ENCODE measurements at places on chromosomes 5 and 9.
A peak's percentile ranks its signal among the peaks of the same experiment; 100 is the strongest.

- no peak for DNase-seq
These were observed 1183.0 kb downstream of the MAT2B start for GRCh38 chr5:164688437-164688836.

DNA sequence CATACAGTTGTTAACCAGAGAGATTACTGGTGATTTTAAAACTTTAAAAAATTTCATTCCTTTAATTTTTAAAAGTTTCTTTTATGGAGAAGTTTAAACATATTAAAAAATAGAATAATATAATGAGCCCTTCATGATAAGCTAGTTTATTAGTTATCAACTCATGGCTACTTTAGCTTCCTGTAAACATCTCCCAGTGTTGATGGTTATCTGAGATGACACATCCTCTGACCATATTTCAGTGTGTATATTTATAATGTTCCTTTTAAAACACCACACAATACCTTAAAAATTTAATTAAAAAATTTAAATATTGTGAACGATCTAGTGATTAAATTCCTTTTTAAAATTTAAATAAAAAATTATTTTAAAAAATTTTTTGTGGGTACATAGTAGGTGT is 74.1 kb downstream of the IPO11 start:
- no peak for DNase-seq

- DNase-seq = no peak
These were observed 10.9 kb upstream of the PCDHB1 start for GRCh38 chr5:141040093-141040770.

DNA sequence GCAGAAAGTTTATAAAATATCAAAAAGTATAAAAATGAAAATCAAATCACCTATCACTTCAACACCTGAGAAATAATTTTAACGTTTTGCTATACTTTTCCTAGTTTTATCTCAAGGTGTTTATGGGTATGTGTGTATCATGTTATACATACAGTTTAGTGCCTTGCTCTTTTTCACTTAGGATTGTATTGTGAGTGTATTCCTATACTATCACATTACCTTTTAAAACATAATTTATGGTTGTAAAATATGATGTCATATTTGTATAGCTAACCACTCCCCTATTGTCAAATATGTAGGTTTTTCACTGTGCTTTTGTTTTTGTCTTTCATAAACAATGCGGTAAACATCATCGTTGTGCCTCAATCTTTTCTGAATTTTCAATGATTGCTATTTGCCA is 479.9 kb downstream of the SPOCK1 start:
- no peak for DNase-seq

DNA sequence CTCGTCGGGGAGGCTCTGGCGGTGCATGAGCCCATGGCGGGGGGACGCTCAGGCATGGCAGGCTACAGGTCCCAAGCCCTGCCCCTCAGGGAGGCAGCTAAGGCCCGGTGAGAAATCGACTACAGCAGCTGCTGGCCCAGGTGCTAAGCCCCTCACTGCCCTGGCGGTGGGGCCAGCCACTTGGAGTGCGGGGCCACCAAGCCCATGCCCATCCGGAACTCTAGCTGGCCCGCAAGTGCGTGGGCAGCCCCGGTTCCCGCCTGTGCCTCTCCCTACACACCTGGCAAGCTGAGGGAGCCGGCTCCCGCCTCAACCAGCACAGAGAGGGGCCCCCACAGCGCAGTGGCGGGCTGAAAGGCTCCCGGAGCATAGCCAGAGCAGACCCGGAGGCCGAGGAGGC is 1896.9 kb upstream of the CDH6 start:
- no peak for DNase-seq

- DNase-seq = peak; percentile 36
These were observed 63.1 kb downstream of the CXXC5 start for GRCh38 chr5:139711067-139711905.

DNA sequence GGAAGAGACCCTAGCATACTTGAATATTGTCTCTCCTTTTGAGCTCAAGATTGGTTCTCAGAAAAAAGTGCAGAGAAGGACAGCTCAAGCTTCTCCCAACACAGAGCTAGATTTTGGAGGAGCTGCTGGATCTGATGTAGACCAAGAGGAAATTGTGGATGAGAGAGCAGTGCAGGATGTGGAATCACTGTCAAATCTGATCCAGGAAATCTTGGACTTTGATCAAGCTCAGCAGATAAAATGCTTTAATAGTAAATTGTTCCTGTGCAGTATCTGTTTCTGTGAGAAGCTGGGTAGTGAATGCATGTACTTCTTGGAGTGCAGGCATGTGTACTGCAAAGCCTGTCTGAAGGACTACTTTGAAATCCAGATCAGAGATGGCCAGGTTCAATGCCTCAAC is 9.5 kb downstream of the RNF14 start:
- no peak for DNase-seq

DNA sequence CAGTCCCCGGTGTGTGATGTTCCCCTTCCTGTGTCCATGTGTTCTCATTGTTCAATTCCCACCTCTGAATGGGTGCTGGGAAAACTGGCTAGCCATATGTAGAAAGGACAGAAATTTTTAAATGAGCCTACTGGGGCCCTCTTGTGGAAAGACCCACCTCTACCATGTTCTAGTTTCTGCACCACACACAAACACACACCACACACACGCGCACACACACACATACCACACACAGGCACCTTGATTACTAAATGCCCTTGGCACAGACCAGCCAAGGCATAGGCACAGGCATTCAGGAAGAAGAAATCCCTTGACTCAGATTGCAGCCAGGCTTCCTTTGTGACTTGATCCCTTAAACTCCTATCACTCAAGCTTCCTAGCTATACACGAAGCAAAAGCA is 60.5 kb downstream of the SIL1 start:
- no peak for DNase-seq

- DNase-seq = no peak
These were observed 12.0 kb upstream of the OLFM1 start for GRCh38 chr9:135075234-135076142.

GRCh38 chr9:104240890-104241289 is 146.8 kb downstream of the SMC2 start:
- DNase-seq = no peak

GRCh38 chr9:116572095-116572748 is 114.9 kb upstream of the TRIM32 start:
- DNase-seq = no peak

DNA sequence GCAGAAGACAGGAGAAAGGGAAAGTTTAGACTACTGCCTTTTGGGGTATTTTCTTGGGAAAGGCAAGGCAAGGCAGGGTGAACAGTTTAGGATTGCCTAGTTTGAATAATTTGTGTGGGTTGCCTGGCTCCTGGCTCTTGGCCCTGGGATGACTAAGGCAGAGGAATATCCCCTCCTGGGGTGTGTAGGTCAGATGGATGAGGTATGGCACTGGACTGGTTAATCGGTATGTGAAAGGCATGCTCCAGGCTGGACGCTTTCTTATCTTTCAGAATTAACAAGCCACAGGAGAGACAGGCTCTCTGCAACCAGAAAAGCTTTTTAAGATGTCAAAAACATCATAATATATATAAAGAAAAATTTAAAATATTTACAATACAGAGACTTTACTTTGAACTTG is 58.6 kb downstream of the STARD4 start:
- no peak for DNase-seq

DNA sequence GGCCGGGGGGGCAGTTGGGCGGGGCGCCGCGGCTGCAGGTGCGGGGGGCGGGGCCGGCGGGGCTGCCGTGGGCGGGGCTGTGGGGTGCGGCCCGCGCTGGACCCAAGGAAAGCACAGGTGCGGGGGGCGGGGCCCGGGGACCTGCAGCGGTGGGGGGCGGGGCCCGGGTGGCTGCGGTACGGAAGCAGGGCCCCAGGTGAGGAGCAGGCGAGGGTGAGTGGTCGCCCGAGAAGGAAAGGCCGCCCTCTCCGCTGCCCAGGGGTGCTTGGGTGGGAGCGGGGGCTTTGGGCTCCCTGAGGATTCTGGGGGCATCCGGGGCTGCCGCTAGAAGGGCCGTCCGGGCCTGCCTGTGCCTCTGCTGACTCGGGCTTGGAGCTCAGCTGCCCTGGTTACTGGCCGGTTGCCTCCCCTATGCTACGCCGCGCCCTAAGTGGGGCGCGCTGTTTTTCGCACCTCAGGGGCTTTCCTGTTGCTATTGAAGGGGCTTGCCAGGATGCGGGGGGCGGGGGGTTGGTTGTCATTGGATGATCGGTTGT is 767 bp downstream of the RALGPS1 start:
- DNase-seq = peak; percentile 8

GRCh38 chr5:81789033-81789432 is 38.1 kb upstream of the SSBP2 start:
- no peak for DNase-seq

All from activated T-cell treated with anti-CD3 and anti-CD28 coated beads for 1 hour (primary cell).